NCI-H187 (cell line): ENCODE measurements at places on chromosomes 16 and 17.

- no peak for DNase-seq
These were observed 8.3 kb downstream of the CDH13 start for GRCh38 chr16:82634955-82635610.

- no peak for DNase-seq
These were observed 1.8 kb upstream of the NEUROD2 start for GRCh38 chr17:39609416-39610025.

DNA sequence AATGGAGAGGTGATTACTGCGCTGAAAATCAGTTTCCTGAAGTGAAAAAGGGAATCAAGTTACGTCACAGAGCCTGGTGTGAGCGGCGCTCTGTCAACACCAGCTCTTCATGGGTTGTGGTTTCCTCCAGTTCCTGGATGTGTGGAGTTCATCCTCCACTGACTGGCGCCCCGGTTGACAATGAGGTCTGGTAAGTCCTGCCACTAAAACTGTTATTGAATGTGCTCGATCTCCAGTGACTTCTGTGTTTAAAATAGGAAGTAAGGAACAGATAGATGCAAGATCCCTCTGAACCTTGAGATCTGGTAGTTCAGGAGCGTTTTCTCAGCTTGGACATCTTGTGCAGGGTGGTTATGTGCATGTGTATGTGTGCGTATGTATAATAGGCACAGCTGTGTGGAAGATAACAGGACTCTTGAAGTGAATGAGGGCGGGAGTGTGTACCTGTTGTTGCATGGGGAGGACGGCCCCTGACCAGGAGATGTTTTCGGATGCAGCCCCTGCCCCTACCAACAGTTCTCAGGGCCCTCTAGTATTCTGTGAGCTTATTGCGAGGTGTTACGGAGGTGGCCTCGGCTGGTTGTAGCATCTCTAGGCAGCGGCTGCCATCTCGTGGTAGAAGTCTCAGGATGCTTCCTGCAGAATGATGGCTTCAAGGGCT lies 22.0 kb upstream of the GOT2 start:
- no peak for DNase-seq

DNA sequence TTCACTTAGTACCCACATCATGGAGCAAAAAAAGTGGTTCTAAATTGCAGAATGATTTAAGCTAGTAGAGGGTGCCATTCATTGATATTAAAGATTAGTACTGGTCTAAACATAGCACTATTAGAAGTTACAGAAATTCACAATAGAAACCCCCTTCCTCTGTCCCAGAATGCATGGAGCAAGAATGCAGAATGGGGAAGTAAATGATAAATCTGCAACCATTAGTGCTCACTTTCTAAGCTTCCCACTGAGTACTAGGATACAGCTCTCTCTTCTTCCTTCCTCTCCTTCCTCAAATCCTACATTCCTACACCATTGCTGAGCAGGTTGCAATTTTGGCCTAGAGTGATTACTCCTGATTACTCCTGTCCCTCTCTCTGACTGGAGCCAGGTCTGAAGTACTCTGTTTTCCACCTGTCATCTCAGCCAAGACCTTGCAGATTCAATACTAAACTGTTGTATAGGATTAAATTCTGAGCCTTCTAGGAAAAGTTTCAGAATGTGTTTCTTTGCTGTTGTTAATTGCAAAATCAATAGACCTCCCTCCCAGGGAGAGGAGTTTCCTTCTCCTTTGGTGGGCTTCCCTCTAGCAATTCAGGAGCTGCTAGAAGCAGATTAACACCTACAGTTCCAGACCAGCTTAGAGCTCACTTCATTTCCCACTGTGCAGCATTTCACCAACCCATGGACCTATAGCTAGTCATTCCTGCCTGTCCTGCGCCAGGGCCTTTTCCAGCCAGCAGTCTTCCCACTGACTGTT lies 165.5 kb upstream of the TBX2 start:
- DNase-seq: no peak

- DNase-seq: no peak
These were observed 1199.3 kb downstream of the CDH11 start for GRCh38 chr16:63922560-63922959.

- no peak for DNase-seq
These were observed 48.1 kb upstream of the IRX6 start for GRCh38 chr16:55275869-55276268.

DNA sequence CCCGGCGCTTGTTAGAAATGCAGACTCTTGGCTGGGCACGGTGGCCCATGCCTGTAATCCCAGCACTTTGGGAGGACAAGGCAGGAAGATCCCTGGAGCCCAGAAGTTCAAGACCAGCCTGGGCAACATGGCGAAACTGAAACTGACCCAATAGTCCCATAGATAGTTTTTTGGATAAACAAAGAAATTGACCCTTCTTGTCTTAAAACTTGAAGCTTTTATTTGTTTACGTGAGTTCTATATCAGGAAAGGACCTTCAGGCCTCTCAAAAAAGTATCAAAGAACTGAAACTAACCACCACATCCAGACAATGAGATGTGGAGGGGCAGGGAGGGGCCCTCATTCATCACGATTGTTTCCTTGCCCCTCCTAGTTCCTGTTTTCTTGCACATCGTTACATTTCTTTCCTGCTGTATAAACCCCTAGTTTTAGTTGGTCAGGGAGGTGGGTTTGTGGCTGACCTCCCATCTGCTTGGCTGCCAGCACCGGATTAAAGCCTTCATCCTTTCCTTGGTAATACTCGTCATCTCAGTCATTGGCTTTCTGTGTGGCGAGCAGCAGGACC lies 29.9 kb upstream of the PRM1 start:
- no peak for DNase-seq

GRCh38 chr16:30086291-30087140 lies 5.2 kb downstream of the TBX6 start:
- DNase-seq: no peak
